ENCODE measurements at places on chromosomes 2 and 18.

GRCh38 chr2:176854062-176854461, 358.5 kb upstream of the HNRNPA3 start:
- peak; percentile 10 for DNase-seq

DNA sequence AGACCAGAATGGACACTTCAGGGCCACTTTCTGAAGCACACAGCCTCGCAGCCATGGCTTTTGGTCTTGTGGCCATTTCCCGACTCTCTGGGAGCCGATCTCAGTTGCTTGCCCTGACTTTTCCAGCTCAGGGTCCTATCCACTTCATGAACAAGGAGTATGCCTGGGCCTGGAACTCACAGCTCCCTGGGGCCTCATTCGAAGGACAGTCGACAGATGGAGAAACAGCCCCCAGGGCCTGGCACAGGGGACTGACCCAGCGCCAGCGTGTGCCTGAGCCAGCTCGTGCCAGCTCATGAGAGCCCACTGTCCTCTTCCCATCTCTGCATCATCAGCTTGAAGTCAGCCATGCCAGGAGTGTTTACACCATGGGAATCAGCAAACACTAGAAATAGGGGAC, 134.6 kb upstream of the GPC1 start:
- no peak for DNase-seq

- DNase-seq: peak; percentile 8
Observed at GRCh38 chr2:230713331-230714135, 891 bp downstream of the CAB39 start.

GRCh38 chr2:198591586-198591985, 787.2 kb downstream of the PLCL1 start:
- no peak for DNase-seq

GRCh38 chr18:77015771-77016710, 116.5 kb downstream of the MBP start:
- DNase-seq: no peak

DNA sequence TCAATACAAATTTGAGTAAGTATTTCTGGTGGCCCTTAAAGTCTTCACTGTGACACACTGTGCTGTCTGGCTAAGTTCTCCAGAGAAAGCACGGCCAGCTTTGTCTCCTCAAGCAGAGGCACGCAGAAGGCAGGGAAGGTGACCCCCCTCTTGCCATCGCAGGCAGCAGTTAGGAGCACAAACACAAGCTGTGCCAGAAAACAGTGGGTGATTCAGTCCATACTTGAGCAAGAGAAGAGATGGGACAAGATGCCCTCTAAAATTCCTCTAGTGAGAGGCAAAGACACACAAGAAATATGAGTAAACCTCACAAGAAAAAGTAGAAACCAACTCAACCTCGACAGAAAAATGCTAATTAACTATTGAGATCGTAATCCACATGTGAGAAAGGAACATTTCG, 9.8 kb downstream of the MCEE start:
- DNase-seq: no peak

- DNase-seq: no peak
Observed at GRCh38 chr2:171688129-171688465, 828 bp downstream of the DYNC1I2 start.

- no peak for DNase-seq
Observed at GRCh38 chr2:16973586-16974286, 308.1 kb upstream of the CYRIA start.

DNA sequence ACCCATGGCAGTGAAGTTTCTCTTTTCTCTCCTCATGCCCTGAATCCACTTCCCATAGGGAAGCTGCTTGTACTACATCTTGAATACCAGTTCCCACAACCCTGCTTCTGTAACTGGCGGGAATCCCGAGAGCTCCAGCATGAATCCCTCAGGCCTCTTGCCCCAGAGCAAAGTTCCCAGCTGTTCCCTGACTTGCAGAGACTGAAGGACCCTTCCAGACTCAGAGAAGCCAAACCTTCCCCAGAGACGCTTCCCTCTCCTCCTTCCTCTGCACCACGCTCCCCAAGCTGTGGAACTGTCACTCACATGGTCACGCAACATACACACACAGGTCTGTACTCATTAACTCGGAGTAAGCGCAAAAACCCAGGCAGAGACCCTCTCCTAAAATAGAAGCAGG, 26.4 kb downstream of the TRAPPC12 start:
- no peak for DNase-seq

GRCh38 chr18:9526458-9526857, 51.1 kb downstream of the RALBP1 start:
- DNase-seq: no peak

GRCh38 chr2:12479065-12479601, 237.6 kb upstream of the TRIB2 start:
- DNase-seq: no peak

GRCh38 chr2:187150670-187151069, 297.4 kb downstream of the CALCRL start:
- no peak for DNase-seq

DNA sequence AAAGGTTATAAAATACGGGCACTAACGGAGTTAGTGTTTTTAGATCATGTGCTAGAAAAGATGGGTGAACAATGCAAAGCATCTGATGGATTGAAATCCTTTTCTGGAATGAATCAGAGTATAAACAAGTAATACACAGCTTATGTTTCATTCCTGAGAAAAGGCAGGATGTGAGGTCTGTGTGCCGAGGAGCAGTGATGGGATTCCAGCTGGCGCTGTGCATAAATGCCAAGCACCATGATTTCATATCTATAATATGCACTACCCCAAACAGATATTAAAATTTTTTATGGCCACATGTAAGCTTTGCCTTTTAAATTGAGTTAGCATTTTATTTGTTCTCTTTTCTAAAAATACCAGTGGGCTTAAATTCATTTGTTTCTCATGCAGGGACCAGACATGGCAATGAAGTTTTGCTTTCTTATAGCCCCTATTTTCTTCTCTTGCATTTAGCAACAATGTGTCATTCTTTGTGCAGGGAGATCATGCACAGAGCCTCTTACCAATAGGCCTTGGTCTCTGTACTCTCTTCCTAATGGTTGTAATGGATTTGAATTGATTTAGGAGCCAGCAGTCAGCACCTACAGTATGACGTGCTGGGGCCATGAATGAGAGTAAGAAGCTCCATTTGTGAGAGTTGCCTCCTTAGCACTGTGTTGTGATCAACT, 323.9 kb downstream of the SLC8A1 start:
- DNase-seq: no peak

DNA sequence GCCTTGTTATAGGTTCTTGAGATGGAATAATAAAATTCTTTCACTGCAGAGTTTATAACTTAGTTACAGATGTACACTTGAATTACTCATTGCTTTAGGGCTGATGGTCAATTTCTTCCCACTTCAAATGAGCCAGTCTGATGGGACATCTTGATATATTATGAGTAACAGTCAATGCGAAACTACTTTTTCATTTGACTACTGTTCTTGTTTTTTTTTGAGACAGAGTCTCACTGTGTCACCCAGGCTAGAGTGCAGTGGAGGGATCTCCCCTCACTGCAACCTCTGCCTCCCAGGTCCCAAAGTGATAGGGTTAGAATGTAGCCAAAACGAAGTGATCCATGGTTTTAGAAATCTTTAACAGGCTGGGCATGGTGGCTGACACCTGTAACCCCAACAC, 57.1 kb downstream of the ST3GAL5 start:
- DNase-seq: no peak

GRCh38 chr2:231546014-231546715, 15.9 kb upstream of the NMUR1 start:
- DNase-seq: no peak

GRCh38 chr2:96734880-96735583, 4.8 kb downstream of the LMAN2L start:
- no peak for DNase-seq

DNA sequence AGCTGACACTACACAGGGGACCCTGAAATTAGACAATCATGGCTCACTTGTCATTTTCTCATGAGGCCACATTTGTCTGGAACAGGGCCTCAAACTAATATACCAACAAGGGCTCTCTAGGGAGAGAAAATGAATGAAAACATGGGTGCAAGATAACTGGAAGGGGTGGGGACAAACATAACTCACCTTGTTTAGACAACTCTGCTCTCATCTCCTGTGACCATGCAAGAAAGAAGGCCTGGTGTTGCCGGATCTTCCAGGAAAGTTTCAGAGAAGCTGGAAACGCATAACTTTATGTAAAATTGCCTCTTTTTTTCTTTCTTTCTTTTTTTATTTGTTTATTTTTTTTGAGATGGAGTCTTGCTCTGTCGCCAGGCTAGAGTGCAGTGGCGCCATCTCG, 80.4 kb upstream of the SPRED2 start:
- no peak for DNase-seq

- no peak for DNase-seq
Observed at GRCh38 chr18:24989760-24990593, 362.0 kb downstream of the ZNF521 start.

GRCh38 chr2:231373786-231374349, 21.6 kb upstream of the B3GNT7 start:
- DNase-seq: no peak

- no peak for DNase-seq
Observed at GRCh38 chr18:11495441-11495840, 114.0 kb upstream of the SLC35G4 start.

DNA sequence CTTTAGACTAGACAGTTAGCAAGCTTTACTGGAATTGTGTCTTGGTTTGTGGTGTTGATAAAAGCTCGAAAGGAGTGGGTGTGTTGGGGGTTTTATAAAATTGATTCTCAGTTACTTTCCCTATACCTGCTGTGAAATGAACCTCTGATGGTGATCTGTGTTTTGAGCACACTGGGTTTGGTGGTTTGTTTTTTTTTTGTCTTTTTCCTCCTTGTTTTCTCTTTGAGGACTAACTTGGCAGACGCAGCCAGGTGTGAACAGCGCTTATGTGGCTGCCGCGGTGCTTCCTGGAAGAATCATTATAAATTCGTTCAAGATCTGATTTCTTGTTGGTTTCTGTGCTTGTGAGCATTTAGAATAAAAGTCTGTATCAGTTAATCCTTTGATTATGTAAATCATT, 28.5 kb downstream of the GRHL1 start:
- DNase-seq: no peak

GRCh38 chr18:47964053-47964452, 33.6 kb upstream of the SMAD2 start:
- no peak for DNase-seq

DNA sequence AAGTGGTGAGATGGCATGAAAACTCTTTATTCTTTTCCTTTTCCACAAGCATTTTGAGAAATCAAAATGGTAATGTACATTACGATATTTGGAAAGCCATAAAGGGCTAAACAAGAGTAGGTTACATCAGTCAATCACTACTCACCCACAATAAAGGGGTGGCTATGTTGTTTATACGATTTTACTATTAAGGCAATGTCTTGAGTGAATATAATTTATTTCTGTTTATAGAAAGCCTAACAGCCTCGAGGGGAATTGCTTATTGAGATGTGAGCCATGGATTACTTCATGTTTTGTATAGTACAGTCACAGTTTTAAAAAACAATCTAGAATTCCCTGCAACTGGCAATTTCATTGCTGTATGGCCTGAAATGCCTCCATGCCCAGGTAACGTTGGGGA, 237.5 kb upstream of the RBBP8 start:
- DNase-seq: no peak

DNA sequence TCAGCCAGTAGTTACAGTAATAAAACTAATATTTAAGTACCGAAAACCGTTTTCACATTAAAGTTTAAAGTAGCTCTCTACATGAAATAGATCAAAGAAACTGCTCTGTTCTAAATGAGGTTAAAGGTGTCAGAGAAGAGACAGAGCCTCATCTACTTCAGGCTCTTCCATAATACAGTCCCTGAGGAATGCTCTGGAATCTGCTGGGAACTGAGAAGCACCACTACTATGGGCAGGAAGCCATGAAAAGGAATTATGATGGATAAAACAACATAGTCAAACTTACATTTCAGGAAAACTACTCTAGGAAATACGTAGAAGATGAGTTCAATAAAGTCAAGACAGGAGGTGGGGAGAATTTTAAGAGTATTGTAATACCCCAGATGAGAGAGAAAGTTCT, 60.0 kb downstream of the ROCK1 start:
- DNase-seq: no peak

GRCh38 chr2:199509403-199509802, 51.7 kb upstream of the SATB2 start:
- no peak for DNase-seq

GRCh38 chr2:240934701-240935102, 28.6 kb downstream of the CROCC2 start:
- DNase-seq: no peak

DNA sequence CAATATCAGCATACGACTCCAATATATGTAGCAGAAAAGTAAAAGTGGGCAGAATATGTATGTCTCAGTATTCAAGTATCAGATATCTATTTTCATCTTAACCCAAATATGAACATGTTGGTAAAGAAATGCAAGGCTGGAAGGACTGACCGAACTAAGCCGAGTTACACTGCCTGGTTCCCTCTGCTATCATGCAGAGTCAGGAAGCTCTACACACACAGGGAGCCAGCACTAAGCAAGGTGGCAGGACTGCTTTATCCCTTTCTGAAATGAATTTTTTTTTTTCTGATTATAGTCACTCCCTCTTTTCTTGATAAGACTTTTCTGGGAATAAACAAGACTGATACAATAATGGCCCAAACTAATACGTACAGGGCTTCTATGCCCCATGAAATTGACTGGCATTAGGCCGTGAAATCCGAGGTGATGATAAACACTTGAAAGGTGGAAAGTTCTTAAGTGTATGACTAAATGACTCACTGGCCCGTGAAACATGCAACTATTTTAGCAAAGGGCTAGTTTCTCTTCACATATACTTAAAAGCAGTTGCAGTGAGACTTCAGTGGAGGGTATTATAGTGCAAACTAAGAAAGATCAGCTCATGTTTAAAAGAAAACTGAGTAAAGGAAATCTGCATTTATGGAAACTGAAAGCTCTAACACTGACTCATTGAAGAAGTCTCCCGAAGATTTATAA, 14.9 kb downstream of the DPP4 start:
- DNase-seq: no peak

DNA sequence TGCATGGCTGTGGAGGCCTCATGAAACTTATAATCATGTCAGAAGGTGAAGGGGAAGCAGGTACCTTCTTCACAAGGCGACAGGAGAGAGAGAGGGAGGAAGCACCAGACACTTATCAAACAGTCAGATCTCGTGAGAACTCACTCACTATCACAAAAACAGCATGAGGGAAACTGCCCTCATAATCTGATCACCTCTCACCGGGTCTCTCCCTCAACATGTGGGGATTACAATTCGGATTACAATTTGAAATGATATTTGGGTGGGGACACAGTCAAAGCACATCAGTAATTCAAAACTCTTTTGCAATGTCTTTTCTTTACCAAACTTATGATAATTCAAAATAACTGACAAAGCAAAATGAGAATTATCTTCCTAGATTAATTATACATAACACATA, 8.5 kb upstream of the CCDC68 start:
- no peak for DNase-seq

DNA sequence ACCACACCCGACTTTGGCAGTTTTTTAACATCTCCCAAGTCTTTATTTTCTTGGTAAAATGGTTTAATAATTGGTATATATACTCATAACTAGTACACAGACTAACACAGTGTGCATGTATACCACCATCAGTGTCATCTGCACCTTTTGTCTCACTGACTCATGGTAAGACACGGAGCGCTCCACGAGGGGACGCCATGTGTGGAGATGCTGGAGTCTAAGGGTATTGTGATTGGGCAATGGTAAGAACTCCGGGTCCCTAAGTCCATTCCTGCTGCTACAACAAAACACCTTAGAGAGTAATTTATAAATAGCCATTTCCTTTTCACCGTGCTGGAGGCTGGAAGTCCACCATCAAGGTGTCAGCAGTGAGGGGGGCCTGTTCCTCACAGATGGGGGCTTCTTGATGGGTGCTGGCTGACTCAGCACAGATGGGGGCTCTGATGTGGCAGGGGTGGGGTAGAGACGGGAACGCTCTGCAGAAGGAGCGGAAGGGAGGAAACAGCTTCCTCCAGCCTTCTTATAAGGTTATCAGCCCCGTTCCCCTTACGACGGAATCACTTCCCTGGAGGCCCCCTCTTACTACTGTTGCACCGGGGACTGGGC, 42.0 kb upstream of the EDAR start:
- DNase-seq: no peak
